ENCODE measurements at places on chromosomes 12 and 14.

DNA sequence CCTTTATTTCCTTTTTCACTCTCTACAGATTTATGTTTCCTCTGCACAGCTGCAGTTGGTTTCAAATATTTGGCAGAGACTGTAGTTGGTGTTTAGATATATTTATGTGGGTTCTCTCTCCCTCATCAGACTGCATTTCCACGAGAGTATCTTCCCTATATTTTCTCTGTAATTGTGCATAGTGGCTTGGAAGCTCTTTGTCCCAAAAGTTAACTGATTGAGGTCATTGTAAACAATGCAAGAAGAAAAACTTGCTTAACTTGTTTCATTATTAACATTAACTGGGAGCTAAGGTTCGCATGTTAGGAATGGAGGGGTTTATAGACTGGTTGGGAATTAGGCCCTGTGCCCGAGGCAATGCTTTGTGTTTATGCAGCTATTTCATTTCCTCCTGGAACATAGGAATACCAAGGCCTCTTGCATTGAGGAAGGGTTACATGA, 216.9 kb upstream of the HMGA2 start:
- no peak for DNase-seq

- peak; percentile 1 for DNase-seq
These were observed 64.9 kb downstream of the STXBP6 start for GRCh38 chr14:24984846-24985589.

- no peak for DNase-seq
These were observed 14.2 kb upstream of the SLC6A12 start for GRCh38 chr12:227923-228845.

DNA sequence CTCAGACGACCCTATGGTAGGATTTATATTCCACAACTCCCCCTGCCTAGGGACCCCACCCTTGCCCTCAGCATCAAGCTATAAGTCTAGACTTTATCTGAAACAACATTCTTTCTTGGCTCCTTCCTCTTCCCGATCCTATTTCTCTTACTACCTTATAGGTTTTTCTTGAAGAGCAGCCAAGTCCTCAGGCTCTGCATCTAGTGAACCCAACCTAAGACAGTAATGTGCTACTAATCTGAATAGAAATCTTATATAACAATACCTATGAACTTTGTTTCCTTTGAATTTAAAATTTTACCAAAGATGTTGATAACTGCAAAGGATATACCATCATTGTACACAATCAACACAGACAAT, 96.7 kb upstream of the BMP4 start:
- DNase-seq: no peak

DNA sequence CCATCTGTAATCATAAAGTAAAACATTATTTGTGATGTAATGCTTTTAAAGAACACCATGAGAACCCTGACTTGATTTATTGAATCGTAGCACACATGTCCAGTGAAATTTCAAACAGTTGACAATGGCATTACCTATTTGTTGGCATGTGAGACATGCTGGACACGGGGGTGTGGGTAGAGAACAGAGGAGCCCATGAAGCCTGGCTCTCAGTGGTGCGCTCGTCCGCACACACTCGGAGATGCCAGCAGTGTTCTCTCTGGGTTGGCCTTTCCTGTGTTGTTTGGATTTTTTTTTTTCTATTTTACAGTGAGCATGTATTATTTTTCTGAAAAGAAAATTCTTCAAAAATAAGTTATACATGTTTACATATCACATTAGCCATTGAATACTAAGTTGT, 78.2 kb downstream of the PPP2R5C start:
- DNase-seq: no peak

DNA sequence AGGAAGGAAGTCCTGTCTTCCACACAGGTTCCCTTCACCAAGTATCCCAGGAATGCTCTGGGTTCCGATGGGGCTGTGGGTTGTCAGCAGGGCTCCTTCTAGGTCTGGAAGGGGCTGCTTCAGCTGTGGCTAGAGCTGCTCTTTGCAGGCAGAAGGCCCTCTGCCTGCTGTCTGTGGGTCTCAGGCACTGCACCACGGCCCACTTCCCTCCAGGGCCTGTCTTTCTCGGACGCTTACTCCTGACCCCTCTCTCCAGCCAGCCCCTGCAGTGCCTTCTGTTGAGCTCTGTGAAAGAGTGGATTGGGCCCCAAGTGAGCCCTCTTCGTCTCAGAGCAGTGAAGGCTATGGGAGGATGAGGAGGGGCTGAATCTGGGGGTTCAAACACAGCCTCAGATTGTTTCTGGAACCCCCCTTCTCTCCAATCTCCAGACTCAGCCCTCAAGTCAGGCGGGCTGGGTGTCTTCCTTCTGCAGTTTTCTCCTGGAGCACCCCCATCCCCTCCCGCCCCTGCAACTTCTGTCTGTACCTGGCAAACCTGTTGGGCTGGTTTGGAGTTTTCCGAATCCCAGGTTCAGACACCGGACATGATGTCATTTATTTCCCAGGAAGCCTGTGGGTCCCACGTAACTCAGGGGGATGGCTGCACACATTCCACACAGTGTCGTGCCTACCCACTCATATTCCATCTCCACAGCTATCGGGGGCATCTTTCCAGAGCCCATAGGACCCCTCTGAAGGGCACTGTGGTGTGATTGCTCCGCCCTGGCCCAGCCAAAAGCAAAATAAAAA, 24.9 kb upstream of the SPPL3 start:
- DNase-seq: no peak

DNA sequence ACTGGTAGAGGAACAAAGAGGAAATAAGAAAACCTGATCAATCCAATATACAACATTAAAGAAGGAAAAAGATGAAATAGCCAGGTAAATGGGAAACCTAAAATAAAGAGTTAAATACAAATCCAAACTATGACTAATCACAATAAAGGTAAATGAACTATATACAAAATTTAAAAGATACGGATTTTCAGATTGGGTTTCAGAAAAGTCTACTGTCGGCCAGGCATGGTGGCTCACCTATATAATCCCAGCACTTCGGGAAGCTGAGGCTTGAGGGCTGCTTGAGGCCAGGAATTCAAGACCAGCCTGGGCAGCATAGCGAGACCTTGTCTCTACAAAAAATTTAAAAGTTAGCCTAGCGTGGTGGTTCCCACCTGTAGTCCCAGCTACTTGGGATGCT, 39.9 kb upstream of the CHGA start:
- no peak for DNase-seq
